Muscle of leg (tissue), 16 donors: ENCODE measurements at places on chromosomes 2 and 18.

DNA sequence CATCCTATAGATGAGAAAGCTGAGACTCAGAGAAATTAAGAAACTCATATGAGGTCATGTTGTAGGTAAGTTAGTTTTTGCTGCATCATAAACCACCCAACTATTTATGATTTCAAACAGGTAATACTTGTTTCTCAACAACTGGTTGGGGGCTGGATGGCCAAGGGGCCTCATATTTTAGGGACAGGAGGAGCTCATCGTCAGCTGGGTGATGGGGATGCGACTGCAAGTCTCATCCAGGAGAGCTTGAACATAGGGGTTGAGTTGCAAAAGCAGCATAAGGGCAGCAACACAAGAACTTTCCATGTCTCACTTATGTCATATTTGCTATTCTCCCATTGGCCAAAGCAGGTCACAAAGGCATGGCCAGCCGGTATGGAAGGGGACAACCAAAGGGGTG lies 3.6 kb upstream of the RNU2-63P start:
- no peak for DNase-seq
- H3K27me3 ChIP-seq: no peaks in the 10 kb centered on the region
- H3K4me3 ChIP-seq: no peak overlapping the region
- H3K36me3 ChIP-seq: no peaks in the 10 kb centered on the region
- H3K4me1 ChIP-seq: peaks cover 13% of the 10 kb centered on the region

DNA sequence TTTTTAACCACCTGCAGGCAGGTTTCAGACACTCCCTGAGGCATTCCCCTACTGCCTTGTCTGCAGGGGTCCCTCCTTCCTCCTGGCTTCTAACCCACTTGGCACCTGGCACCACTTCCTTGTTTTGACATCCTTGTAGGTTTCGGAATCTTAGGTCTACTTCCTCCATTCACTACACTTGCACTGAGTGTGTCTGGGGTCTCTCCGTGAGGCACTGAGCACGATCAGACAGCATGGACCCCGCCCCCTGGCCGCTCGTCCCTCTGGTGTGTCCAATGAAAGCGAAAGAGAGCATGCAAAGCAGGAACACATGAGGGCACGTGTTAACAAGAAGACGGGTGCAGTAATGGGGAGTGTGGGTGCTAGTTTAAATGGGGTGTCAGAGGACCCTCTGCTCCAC lies 63.8 kb downstream of the HAUS1 start:
- DNase-seq: peak; percentile 21
- H3K27ac ChIP-seq: no peak overlapping the region
- no peaks in the 10 kb centered on the region for H3K27me3 ChIP-seq

- peaks cover 20% of the 10 kb centered on the region for H3K27me3 ChIP-seq
- H3K4me3 ChIP-seq: peak within 1 kb of the TSS; percentile 60
- no peaks in the 10 kb centered on the region for H3K36me3 ChIP-seq
- peak; percentile 37 for DNase-seq
- H3K27ac ChIP-seq: peak within 1 kb of the TSS; percentile 37
Observed at GRCh38 chr18:6414723-6415417, at the start of gene L3MBTL4. Gene L3MBTL4 (minus strand): TSS chr18:6414911. CDS start chr18:6311625, 103,286 bp downstream.

DNA sequence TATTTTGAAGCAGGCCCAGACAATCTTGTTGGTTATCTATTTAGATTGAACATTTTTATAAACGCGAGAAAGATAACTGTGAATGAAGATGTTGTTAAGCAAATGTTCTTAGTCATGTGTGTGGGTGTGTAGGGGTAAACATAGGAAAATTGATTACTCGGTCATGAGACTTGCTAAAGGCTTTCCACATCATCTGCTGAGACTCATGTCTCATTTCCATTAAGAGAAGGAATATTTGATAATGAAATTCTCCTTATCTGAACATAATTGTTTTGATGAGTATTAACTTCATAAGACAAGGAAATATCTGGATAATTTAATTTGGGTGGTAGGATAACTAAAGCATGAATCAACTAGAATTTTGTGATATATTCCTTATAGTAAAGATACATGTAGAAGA lies 19.7 kb downstream of the CCDC102B start:
- no peak for DNase-seq
- H3K27ac ChIP-seq: peak overlapping the region; percentile 37
- H3K36me3 ChIP-seq: no peaks in the 10 kb centered on the region
- no peaks in the 10 kb centered on the region for H3K4me1 ChIP-seq
- no peak overlapping the region for H3K4me3 ChIP-seq

DNA sequence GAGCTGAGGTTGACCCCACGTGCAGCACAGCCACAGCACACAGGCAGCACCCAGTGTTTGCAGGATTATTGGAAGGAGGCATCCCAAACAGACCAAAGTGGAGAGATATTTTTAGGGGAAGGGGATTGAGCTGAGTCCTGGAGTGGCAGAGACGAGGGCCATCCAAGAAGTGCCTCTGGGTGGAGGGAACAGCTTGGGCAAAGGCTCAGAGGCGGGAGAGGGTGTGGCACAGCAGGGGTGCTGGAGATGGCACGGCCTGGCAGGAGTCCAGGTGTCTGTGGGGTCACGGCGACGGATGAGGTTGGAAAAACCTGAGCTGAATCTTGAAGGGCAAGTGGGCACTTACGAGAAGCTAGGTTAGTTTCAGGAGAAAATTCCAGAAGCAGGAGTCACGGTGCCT lies 60.6 kb downstream of the INHBB start:
- peaks cover 8% of the 10 kb centered on the region for H3K27me3 ChIP-seq
- H3K27ac ChIP-seq: no peak overlapping the region
- DNase-seq: no peak
- H3K4me1 ChIP-seq: no peaks in the 10 kb centered on the region

DNA sequence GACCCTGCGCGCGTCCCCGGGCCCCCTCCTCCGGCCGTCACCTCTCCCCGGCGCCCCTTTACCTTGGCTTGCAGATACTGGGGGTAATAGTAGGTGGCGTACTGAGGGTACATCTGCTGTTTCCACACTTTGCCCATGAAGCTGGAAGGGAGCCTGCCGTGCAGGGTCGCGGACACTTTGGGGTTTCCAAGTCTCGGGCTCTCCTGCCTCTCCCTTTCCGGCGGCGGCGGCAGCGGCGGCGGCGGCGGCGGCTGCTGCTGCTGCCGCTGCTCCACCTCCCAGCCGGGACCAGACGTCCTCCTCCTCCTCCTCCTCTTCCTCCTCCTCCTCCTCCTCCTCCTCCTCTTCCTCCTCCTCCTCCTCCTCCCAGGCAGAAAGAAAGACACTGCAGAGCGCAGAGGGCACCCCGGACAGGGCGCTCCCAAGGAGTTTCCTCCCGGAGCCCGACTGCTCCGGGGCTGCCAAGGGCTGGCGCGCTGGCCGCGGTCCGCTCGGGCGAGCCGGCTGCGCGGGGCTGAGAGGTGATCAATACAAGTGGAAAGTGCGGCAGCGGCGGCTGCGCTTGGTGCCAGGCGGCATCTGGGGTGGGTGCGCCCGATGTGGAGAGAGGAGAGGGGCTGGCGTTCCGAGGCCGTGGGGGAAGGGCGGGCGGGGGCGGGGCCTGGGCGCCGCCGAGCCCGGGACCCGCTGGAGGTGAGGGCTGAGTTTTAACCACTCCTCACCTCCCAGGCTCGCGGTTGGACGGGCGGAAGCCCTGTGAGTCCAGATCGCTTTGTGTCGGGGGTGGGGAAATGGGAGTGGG lies at the start of gene RBMS1:
TSS of gene RBMS1 (minus strand) at position 581 of the 802 bp plus-strand sequence. CDS start at position 137, 444 bp downstream.
- peak within 1 kb of the TSS; percentile 95 for H3K27ac ChIP-seq
- H3K27me3 ChIP-seq: no peaks in the 10 kb centered on the region
- peak; percentile 84 for DNase-seq

DNA sequence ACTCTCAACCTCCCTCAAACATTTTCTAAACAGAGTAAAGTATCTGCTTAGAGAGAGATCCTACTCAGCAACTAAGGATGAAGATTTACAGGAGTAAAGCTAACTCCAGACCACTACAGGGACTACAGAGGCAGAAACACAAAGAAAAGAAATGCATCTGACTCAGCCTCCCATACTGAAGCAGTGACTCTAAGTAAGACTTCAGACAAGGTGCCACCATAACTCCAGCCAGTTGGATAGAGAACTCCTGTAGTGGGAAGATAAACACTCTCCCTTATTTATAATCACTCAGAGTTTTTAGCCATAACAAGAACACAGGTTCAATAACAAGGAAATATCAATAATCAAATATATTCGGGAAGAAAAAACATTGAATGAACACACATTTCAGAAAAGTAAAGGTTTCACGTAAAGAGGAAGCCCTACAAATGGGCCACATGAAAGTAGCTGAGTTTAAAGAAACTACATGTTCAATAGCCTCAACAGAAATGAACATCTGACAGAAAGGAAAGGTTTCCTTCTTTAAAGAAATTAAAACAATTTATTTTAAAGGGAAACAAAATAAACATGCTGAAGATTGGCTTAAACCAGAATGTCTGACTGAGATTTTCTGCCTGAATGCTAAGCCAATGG lies 519.9 kb downstream of the KCNJ3 start:
- no peaks in the 10 kb centered on the region for H3K4me1 ChIP-seq
- no peak overlapping the region for H3K27ac ChIP-seq
- no peak for DNase-seq
- no peak overlapping the region for H3K4me3 ChIP-seq
- H3K27me3 ChIP-seq: no peaks in the 10 kb centered on the region

GRCh38 chr18:63207143-63207790 lies 112.3 kb downstream of the BCL2 start:
- H3K36me3 ChIP-seq: no peaks in the 10 kb centered on the region
- H3K4me1 ChIP-seq: peaks cover 25% of the 10 kb centered on the region
- peak overlapping the region; percentile 51 for H3K27ac ChIP-seq

DNA sequence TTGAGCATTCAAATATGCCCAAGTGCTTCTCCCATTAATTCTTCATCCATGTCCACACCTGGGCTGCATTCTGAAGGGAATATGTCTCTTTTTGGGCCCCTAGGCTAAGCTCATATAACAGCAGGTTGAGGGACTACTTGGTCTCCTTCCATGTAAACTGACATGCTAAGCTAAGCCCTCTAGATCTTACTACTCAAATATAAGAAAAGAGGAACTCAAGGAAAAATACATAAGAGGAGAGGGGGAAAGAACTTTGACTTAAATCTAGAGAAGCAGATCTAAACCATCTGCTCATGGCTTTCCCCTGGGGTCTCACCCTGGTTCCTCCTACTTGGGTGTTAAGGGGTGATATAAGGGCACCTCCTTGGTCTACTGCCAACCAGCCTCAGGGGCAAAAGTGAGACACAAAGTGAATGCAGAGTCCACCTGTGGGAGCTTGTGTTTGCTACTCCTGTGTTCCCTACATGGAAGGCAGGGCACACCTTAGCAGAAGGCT lies 19.8 kb upstream of the NFU1 start:
- DNase-seq: no peak
- H3K27me3 ChIP-seq: no peaks in the 10 kb centered on the region
- no peak overlapping the region for H3K4me3 ChIP-seq
- H3K4me1 ChIP-seq: no peaks in the 10 kb centered on the region

GRCh38 chr2:119224391-119225104 lies 914 bp downstream of the STEAP3 start:
- H3K4me3 ChIP-seq: peak overlapping the region; percentile 57
- no peak overlapping the region for H3K27ac ChIP-seq
- H3K27me3 ChIP-seq: peaks cover 26% of the 10 kb centered on the region
- H3K4me1 ChIP-seq: peaks cover 18% of the 10 kb centered on the region
- no peak for DNase-seq

DNA sequence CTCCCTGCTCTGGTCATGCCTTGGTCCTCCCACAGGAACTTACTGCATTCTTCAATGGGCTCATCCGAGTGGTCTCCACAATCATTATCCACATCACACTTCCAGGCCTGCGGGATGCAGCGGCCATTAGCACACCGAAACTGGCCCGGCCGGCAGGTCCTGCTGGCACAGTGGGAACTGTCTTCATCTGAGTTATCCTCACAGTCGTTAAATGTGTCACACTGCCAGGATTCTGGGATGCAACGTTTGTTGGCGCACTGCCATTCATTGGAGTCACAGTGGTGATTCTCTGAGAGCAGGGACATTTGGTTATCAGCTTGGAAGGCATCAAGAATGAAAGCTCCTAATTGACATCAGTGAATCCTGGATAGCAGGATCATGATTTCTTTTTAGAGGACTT lies 104.5 kb downstream of the DHRS9 start:
- no peak overlapping the region for H3K27ac ChIP-seq
- H3K36me3 ChIP-seq: no peaks in the 10 kb centered on the region
- no peak overlapping the region for H3K4me3 ChIP-seq
- peak; percentile 5 for DNase-seq

GRCh38 chr2:113134717-113135116 lies 7.3 kb downstream of the IL1RN start:
- no peak overlapping the region for H3K27ac ChIP-seq
- no peaks in the 10 kb centered on the region for H3K36me3 ChIP-seq
- H3K27me3 ChIP-seq: peaks cover 5% of the 10 kb centered on the region
- DNase-seq: no peak

DNA sequence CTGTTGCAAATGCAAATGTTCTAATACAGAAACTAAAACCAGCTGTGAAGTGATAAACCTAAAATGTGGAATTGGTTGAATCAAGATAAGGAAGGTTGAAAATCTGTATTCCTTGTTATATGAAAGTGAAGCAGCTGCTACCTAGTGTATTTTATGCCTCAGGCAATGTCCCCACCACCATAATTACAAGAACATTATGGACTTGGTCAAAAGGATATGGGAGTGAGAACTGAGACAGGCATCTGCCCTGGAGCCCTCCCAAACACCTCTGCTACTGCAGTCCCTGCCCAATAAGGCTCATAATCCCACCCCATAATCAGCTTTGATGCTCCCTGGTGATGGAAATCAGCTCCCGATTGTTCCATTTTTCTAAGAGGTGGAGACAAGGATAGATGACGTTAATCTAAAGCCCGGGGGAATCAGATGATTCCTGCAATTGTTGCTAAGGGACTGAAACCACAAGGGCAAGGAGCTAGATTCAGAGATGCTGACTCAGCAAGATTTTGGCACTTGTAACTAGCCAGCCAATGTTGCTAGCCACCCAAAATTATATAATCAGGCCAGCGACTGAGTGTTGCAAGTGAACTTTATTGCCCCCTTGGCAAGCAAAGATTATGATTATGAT lies 69.5 kb downstream of the EVA1A start:
- no peaks in the 10 kb centered on the region for H3K36me3 ChIP-seq
- H3K27ac ChIP-seq: no peak overlapping the region
- DNase-seq: no peak
- no peaks in the 10 kb centered on the region for H3K27me3 ChIP-seq
- H3K4me1 ChIP-seq: peaks cover 4% of the 10 kb centered on the region

DNA sequence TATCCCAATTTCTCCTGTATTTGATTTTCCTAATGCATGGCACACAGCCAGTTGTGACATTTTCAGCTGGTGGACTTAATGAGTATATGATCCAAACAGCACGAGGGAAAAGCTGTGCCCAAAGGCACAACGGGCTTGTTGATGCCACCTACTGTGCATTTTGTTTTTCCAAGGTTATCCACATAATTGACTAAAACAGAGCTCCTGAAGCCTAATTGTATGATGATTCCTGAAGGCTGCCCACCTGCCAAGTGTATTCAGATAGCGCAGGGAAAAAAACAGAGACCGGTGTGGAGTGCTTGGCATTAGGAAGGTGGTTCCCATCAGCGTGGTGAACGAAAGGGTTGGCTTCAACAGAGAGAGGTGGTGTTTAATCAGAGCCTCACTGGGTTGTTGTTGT lies 14.9 kb downstream of the RBMS1 start:
- DNase-seq: no peak
- H3K27me3 ChIP-seq: no peaks in the 10 kb centered on the region
- no peak overlapping the region for H3K27ac ChIP-seq
- H3K36me3 ChIP-seq: no peaks in the 10 kb centered on the region

- H3K36me3 ChIP-seq: peaks cover 2% of the 10 kb centered on the region
- H3K4me3 ChIP-seq: no peak overlapping the region
- no peaks in the 10 kb centered on the region for H3K27me3 ChIP-seq
- H3K4me1 ChIP-seq: peaks cover 33% of the 10 kb centered on the region
- DNase-seq: peak; percentile 64
Observed at GRCh38 chr18:25136416-25137196, 215.4 kb downstream of the ZNF521 start.

- H3K4me1 ChIP-seq: no peaks in the 10 kb centered on the region
- no peak for DNase-seq
- H3K36me3 ChIP-seq: no peaks in the 10 kb centered on the region
- H3K27me3 ChIP-seq: no peaks in the 10 kb centered on the region
- no peak overlapping the region for H3K4me3 ChIP-seq
- H3K27ac ChIP-seq: no peak overlapping the region
Observed at GRCh38 chr18:55610506-55610905, 22.5 kb upstream of the TCF4 start.
